ENCODE measurements at places on chromosomes 1 and 21.

GRCh38 chr1:165143437-165144065 is 213.0 kb downstream of the LMX1A start:
- no peak for DNase-seq

DNA sequence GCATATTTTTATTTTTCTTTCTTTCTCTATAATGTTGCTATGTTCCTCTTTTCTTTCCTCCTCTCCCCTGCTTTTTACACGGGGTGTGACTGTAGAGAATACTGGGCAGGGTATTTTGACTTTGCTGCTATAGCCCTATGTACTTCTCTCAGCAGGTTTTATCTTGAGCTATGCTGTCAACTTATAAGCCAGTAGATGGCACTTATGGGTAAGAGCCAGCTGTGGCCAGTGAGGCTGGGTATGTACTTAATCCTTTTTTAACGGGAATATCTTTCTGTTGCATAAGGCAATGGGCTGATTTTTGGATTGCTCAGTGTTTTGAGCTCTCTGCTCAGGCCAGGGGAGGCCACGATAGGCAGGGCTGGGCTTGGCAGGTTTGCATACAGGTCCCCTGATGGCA is 99.0 kb downstream of the KCNK2 start:
- no peak for DNase-seq

DNA sequence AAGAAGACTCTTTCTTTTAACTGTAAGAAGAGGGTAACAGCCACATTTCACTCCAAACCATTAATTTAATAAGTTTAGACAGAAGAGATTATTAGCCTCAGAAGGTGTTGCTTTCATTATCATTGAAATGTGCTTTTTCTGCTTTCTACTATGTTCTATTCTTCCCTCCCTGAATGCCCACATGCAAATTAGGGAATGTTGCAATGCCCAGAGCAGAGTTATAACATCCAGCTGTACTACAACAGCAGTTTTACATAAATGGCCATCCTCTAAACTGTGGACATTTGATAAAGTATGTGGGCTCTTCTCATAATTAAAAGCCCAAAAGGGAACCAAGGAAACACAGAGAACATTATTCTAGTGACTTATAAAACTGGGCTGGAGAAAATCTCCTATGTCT is 82.2 kb upstream of the SOD1 start:
- DNase-seq = no peak

- peak; percentile 45 for DNase-seq
Observed at GRCh38 chr1:226635456-226635941, 86.9 kb downstream of the STUM start.

DNA sequence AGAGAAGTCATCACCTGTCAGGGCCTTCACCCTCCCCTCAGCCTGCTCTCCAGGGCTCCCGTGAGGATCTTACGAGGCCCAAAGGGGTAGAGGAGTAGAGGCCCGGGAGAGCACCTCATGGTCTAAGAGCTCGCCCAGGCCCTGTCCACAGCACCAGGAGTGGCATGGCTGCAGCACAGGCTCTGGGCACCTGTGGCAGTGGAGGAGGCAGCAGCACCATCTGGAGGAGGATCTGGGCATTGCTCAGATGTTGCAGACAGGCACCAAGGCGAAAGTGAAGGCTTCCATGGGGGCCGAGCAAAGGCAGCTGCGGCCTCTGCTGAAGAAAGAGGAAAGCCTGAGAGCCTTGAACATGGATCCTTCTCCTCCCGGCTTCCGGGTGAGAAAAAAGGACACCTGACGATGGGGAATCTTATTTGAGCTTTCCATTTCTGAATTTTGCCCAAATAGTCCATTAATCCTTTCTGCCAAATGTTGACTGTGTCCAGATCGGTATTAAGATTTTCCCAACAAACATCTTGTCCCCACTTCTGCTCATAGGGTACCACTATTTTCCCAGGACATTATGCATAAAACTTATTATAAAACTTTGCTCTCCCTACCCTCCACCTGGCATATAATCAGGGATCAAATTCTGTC is 604.7 kb downstream of the PTPRC start:
- peak; percentile 37 for DNase-seq

GRCh38 chr1:220788900-220789299 is 2.2 kb downstream of the MTARC1 start:
- no peak for DNase-seq

DNA sequence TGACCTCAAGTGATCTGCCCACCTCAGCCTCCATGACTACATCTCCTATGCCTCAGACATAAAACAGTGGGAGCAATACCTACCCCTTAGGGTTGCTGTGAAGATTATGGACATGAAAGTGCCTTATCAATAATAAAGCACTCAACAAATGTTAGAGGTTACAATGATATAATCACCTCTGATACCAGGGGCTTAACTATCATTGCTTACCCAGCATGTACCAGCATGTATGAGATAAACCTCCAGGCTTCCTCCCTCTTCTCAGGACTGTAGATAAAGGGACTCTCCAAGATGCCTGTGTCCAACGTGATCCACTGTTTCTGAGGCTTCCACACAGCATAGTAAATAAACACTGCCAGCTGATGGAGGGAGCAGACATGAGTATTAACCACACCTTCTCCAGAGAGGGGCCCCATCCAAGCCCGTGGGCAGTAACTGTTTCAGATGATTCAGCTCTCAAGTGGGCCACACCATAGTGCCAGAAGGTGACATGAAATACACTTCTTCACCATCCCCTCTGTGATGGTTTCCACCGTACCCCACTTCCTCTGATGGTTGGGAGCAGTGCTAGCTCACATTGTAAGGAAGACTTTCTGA is 26.2 kb downstream of the RHBDL2 start:
- no peak for DNase-seq

DNA sequence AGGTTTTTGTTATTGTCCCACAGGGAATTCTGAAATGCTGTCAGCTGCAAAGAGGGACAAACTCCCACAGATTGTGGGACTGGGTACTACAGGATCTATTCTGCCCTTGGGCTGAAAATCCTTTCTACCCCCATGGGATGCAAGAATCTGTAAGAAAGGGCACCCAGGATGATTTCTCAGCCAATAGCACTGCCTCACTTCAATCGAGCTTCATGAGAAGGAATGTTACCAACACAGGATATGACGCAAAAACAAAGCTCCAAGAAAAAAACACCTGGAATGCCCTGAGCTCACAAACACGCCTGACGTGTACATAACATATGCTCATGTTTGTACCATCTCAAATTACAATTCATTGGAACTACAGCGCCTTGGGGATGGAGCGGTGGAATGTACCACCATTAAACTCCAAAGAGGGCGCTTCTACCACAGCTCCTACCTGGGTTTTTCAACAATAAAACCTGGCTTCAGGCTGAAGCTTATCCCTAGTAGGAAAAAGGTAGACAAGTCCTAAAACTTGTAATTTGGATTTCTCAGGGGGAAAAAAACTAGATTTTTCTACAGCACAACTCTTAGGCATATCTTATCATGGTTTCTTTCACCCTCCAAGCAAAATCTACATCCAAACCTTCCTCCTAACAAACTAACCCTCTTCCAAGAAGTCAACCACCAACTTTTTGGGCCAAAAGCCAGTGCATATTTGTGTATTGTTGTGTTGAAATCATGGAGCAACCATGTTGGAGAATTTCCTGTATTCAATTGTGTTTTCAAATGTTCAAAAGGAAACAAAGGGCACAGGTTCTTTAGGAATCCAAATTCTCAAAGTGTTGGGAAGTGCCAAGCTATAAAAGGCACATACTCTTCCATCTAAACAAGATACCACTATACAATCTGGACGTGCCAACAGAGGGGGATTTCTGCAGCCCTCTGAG is 78.9 kb downstream of the TGFBR3 start:
- no peak for DNase-seq

GRCh38 chr21:30714946-30715345 is 3.6 kb downstream of the KRTAP21-3 start:
- no peak for DNase-seq

DNA sequence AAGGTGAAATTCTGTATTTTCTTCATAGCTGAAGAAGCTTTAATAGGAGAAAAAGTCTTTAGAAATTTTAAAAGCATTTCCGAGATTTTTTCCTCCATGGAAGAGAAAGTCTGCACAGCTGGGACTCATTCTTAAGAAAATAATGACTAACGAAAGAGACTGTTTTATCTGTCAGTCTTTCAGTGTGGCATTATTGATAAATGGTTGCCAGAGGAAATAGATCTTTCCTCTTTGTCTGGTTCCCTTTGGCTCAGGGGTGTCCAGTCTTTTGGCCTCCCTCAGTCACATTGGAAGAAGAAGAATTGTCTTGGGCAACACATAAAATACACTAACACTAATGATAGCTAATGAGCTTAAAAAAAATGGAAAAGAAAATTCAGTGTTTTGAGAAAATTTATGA is 49.9 kb downstream of the KDM1A start:
- no peak for DNase-seq

GRCh38 chr1:12296623-12297022 is 66.8 kb downstream of the VPS13D start:
- no peak for DNase-seq

DNA sequence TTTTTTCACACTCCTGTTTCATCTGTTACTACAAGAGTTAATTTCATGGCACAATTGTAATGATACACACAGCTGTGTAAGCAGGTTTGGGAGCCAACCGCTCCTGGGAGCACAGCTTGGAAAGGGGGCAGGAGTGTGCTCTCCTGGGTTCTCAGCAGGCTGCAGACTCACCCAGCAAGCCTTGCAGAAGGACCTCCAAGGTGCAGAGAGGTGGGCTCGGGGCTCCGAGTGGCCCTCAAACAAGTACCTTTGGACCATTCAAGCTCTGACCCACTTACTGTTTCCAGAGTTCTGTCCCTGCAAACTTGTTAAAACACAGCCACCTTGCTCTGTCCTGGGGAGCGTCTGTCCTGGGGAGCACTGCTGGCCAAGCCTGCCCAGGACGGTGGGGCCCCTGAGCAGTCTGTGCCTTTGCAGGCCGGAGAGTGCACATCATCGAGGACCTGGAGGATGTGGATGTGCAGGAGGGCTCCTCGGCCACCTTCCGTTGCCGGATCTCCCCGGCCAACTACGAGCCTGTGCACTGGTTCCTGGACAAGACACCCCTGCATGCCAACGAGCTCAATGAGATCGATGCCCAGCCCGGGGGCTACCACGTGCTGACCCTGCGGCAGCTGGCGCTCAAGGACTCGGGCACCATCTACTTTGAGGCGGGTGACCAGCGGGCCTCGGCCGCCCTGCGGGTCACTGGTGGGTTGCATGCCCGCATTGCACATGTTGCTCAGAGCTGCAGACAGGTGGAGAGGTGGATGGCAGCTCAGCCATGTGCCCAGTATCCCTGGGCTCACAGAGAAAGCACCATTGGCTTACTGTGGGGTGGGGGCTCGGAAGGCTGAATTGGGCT is 78.0 kb downstream of the OBSCN start:
- no peak for DNase-seq

DNA sequence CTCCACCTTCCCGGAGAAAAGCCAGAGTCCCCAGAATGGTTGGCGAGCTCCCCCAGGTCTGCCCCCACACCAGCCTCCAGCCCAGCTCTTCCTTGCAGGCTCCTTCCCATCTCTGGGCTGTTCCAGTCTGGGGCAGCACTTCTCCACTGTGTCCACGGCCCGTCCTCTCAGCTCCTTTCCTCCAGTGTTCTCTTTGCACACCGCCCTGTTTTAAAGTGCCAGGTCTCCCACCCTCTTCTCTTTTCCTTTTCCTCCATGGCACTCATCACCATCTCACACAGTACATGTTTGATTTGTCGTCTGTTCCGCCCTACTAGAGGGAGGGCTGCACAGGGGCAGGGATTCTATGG is 6.1 kb upstream of the PCSK9 start:
- no peak for DNase-seq

GRCh38 chr1:201729973-201730608 is 98.9 kb upstream of the IPO9 start:
- DNase-seq = no peak

DNA sequence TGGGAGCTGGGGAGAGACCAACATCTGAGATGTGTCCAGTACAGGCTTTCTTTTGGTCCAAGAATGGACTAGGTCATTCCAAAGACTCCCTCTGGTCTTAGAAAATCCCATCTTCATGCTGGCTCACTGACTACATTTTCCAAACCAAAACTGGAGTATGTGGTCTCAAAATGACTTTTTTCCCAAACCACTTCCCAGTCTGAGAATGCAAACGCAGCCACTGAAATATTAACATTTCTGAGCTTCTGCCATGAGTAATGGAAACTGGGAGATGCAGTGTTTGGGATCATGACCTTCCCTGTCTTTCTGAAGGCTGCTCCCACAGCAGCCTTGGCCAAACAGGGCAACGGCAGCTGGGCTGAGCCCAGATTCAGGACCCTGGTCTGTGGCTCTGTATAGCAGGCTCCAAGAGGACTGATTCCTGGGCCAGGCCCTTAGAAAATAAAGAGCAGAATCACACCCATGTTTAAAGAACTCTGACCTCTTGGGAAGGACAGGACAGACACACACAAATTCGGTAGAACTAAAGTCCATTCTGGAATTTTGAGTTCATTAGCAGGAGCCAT is 62.1 kb upstream of the CNTN2 start:
- DNase-seq = no peak

GRCh38 chr1:212450331-212450881 is 17.7 kb downstream of the NENF start:
- DNase-seq = no peak

DNA sequence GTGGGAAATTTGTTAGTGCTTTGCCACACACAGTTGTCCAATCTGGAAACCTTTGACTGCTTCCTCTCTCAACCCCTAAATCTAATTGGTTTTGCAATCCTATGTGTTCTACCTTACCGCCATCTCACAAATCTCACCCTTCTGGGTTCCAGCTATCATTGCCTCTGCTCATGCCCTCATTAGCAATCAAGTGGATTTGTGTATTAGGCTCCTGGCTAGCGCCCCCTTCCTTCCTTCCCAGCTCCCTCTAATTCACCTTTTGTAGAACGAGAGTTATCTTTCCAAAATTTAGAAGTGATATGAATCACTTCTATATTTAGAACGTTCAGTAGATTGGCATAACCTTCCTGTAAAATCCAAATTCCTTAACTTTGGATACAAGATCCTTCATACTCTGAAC is 18.6 kb downstream of the FMO1 start:
- no peak for DNase-seq

DNA sequence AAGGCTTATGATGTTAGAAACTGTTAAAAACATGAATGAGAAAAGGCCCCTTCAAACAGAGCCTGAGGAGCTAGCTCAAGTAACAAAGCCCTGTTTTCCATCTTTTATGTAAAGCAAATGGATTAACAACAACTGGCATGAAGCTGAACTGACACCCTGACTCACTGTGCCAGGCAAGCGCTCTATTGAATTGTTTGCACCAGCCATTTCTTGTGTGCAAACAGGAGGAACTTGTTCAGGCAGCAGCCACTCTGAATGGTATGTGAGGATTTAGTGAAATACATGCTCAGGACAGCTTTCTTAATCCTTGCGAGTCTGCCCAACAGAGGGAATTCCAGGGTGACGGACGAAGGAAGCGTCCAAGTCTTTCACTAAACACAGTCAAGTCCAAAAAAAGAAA is 291.1 kb upstream of the ADGRL2 start:
- DNase-seq = no peak

- DNase-seq = no peak
Observed at GRCh38 chr1:21655748-21656147, 13.4 kb downstream of the RAP1GAP start.
